ENCODE measurements at places on chromosomes 2 and 18. TPM values are rescaled to one million over a fixed set of nuclear protein-coding genes. Genes with fewer than 3 reads are reported as not detected.

DNA sequence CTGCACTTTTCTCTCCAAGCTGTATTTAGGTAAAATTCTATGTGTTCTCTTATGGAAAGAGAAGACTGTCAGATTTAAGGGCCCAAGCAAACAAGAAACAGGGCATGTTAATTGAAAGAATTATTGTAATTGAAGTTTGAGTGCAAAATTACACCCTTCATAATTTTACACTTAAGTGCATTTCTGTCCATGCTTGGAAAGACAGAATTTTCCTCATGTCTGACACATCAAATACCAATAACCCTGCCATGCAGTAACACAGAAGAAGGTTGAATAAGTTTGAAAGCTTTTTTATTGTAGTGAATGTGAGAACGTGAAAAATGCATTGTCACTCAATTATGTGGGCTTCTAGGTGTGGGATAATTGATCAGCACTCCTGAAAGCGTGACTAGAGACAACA, 52.9 kb upstream of the PARD3B start:
- DNase-seq = no peak

DNA sequence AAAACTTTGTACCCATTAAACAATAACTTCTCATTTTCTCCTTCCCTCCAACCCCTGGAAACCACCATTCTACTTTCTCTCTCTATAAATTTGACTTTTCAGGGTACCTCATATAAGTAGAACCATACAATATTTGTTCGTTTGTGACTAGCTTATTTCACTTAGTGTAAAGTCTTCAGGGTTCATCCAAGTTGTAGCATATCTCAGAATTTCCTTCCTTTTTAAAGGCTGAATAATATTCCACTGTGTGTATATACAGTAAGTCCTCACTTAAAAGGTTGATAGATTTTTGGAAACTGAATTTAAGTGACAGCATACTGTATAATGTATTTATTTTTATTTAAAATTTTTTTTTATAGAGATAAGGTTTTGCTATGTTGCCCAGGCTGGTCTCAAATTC, 13.9 kb downstream of the CASP10 start:
- DNase-seq = no peak

GRCh38 chr2:164439885-164440284, 181.4 kb downstream of the GRB14 start:
- DNase-seq = no peak

- no peak for DNase-seq
Observed at GRCh38 chr2:201021914-201022313, 49.6 kb downstream of the HYCC2 start.

- DNase-seq = no peak
Observed at GRCh38 chr2:240792629-240793312, 27.2 kb downstream of the KIF1A start.

DNA sequence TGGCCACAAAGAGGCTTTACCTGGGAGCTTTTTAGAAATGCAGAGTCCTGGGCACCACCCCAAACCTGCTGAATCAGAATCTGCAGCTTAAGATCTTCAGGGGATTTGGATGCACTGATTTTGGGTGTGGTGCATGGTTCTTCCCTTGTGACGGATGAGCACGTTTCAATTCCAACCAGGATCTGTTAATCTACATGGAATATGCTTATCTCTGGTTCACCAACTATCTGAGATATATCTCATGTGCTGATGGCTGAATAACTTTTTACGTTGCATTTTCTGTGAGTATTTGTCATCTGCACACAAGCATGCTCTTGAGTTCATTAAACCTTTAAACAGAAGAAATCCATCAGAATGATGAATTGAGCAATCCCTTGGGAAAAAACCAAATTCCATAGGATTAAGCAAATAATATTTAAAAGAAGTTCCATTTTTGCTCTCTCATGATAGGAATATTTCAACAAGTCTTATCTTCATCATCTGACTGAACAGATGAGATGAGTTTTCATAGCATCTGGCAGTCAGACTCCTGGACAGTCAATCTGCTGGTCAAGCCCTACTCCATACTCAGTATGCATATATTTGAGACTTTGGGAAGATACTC, 120.6 kb downstream of the PLB1 start:
- no peak for DNase-seq

DNA sequence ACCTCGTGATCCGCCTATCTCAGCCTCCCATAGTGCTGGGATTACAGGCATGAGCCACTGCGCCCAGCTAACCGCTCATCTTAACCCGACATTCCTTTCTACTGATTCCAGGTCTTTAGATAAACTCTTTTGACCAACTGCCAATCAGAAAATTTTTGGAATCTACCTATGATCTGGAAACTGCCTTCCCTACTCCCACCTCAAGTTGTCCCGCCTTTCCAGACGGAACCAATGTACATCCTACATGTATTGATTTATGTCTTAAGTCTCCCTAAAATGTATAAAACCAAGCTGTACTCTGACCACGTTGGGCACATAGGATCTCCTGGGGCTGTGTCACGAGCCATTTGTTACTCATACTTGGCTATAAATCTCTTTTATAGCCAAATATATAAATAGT, 3.2 kb upstream of the NEU2 start:
- no peak for DNase-seq

DNA sequence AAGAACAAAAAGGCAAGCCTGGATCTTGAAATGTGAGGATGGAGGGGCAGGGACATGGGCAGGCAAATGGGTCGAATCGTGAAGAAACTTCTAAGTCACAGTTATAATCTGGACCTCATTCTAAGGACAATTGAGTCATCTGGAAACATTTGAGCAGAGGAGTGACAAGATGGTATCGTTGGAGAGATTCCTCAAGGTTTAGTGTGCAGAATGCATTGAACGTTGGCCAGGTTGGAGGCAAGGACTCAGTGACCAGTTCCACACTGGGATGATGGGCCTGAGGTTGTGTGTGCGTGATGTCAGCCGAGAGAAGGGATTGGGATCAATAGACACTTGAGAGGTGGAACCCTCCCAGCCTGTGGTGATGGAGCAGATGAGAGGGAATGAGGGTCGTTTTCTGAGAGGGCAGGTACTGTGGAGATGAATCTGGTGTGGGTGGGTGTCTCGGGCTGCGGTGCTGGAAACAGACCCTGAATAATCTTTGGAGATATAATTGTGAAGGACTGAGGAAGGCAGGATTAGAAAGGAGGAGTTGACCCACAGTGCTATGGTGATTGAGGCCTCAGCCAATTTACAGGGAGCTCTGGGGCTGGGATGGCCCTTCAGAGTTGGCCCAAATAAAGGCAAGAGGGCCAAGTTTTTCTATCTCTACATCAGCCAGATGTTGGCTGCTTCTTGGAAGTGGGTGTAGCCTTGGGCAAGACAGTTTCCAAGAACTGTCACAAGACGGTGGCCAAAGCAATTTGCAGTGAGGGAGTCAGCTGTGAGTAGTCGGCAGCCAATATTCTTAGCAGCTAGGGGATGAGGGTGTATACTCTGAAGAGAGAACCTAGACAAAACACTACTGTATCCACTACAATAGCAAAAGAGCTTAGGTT, 5.8 kb upstream of the ZNF532 start:
- DNase-seq = no peak

DNA sequence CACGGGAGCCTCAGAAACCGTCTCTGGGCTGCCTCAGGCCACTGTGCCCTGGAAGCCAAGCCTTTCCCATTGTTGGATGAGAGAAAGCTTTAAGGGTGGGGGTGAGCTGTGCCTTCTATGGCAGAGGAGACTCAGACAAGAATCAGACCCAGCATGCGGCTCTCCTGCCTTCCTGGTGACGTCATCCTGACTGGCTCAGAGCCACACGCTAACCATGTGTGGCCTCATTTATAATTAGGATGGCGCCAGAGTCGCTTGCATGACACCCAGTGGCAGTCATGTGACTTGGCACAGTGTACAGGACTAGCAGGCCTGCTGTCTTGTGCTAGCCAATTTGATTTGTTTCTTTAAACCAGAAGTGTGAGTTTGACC, 99.1 kb downstream of the SH3BP4 start:
- DNase-seq = no peak

DNA sequence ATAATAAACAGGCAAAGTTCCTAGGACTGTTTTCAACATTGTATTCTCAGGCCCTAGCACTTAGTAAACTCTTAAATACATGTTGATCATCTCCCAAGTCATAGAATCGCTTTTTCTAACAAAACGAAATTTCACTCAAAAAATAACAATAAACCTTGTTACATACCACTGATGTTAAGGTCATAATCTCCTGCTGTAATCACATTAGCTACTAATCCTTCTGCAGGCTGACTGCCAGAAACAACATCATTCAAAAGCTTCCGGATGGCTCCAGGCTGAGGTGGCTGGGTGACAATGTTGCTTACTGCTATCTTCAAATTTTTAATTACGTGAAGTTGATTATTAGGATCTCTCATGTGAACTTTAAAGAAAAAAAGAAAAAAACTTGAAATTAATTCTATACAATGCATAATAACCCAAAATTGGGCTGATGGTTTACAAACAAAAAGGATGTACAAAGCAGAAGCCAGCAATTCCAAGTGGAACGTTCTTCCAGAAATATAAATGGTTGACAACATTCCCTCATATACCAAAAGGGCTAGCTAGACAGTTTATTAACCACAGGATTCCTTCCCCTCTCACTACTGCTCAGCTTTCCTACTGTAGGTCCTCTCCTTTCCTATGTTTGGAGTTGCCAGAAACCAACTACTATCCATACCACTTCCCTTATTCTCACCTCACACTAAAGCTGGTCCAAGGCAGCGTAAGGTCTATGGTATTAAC, 11.6 kb downstream of the TRAPPC8 start:
- DNase-seq = no peak

DNA sequence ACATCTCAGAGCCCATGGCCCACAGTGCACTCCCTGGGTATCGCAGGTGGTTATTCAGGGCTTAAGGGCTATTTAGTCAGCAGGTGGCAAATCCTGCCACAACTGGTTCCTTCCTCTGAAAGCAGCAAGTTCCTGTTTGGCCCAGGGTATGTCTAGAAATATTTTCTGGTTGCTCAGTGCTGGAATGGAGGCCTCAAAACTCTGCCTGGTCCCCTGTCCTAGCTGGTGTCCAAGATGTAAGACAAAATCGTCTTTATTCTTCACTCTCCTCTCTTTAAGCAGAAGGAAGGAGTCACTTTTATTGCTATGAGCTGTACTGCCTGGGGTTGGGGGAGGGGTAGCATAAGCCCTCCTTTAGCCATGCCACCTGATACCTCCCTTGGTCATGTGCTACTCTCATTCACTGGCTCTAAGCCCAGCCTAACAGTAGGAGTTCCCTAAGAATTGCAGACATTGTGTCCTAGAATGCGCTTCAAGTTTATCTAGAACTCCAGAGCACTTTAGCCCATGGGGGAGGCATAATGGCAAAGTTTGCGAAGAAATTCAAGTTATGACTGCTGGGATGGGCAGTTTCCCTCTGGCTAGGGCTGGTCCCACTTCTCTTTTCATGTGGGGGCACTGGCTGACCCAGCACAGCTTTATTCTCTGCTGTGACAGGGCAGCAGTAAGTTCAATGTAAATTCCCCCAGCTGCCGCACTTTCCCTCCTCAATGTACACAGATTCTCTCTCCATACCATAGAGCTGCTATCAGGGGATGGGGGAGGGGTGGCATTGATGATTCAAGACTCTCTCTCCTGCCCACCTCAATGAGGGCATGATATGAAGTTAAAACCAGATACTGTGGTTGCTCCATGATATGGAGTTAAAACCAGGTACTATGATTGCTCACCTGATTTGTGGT, 27.1 kb upstream of the CWC22 start:
- DNase-seq = no peak

- no peak for DNase-seq
Observed at GRCh38 chr2:189302274-189302948, 122.8 kb upstream of the COL5A2 start.

OR6B2 gene
- not detected for total RNA-seq

SFXN5 gene
- 18.6 TPM for total RNA-seq

UGT1A6 gene
- not detected for total RNA-seq

Measured in activated CD8-positive, alpha-beta T cell treated with anti-CD3 and anti-CD28 coated beads, Interleukin-2, amount 10 ng/mL, durations not matched to agents 7 days and 5 days (primary cell).